PC-3 (cell line): ENCODE measurements at places on chromosomes 7 and 10. TPM values are rescaled to one million over a fixed set of nuclear protein-coding genes. Genes with fewer than 3 reads are reported as not detected.
A peak's percentile ranks its signal among the peaks of the same experiment; 100 is the strongest.

SPDYE2 gene
- not detected in 2 replicates for total RNA-seq

HIF1AN gene
- total RNA-seq, result 4.5 TPM in 2 replicates

CTTNBP2 gene
- 1.0 and 1.1 TPM in 2 replicates for total RNA-seq

GRCh38 chr10:22317076-22317370 is 835 bp downstream of the COMMD3 start:
- H3K4me1 ChIP-seq, result peaks cover 32% of the 10 kb centered on the region
- peak overlapping the region; percentile 92 for H3K4me3 ChIP-seq
- H3K27ac ChIP-seq, result peak overlapping the region; percentile 99
- no peaks in the 10 kb centered on the region; the same call in 1 of the 2 replicates for H3K36me3 ChIP-seq

DNA sequence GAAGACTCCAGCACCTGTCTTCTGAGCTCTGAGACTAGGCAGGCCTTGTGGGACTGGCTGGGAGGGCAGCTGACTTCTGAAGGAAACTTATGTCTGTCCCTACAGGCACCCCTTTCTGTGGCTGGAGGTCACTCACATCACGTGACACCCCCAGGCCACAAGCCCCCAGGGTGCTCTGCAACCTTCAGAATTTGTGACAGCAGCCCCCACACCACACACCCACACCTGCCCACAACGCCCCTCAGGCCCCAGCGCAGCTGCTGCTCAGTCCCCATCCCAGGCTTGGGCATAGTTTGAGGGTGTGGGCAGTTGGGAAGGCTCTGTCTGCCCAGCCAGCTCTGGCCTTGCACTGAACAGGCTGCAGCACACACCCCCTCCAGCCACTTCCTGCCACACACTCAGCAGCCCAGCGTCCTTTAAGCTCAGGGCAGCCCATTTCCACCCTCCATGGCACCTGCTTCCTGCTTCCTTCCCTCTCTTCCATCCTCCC is 80.0 kb upstream of the UNC5B start:
- no peak overlapping the region for H3K27ac ChIP-seq
- H3K4me1 ChIP-seq, result peaks cover 4% of the 10 kb centered on the region; the same call in 1 of the 2 replicates
- no peak overlapping the region for H3K4me3 ChIP-seq
- H3K27me3 ChIP-seq, result peaks cover 15% of the 10 kb centered on the region
- no peaks in the 10 kb centered on the region for H3K36me3 ChIP-seq

GRCh38 chr10:89576022-89576421 is 40.6 kb upstream of the SLC16A12 start:
- H3K4me1 ChIP-seq, result peaks cover 12% of the 10 kb centered on the region
- no peak for DNase-seq
- no peak overlapping the region for H3K4me3 ChIP-seq
- no peak overlapping the region for H3K27ac ChIP-seq

GRCh38 chr7:75734586-75735458 is 3.9 kb downstream of the HIP1 start:
- H3K27ac ChIP-seq, result no peak overlapping the region
- H3K36me3 ChIP-seq, result no peaks in the 10 kb centered on the region
- H3K4me1 ChIP-seq, result peaks cover 16% of the 10 kb centered on the region

DNA sequence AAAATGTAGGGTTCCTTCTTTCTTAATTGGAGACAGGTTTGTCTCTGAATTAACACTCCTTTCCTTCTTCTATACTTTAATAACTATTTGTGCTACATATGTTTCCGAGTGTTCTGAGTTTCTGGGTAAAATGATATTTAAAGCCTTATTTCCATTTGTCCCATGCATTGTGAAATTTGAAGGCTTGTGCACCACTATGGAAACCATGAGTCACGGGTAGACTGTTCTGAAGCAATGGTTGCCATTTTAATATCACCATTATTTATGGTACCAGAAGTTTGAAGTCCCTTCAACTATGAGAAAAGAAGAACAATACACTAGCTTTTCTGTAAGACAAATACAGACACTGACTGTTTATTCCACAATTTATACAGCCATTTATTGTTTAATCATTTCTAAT is 44.7 kb upstream of the ZEB1 start:
- H3K27ac ChIP-seq, result no peak overlapping the region
- no peak overlapping the region for H3K4me3 ChIP-seq
- no peaks in the 10 kb centered on the region for H3K36me3 ChIP-seq
- no peaks in the 10 kb centered on the region for H3K4me1 ChIP-seq

DNA sequence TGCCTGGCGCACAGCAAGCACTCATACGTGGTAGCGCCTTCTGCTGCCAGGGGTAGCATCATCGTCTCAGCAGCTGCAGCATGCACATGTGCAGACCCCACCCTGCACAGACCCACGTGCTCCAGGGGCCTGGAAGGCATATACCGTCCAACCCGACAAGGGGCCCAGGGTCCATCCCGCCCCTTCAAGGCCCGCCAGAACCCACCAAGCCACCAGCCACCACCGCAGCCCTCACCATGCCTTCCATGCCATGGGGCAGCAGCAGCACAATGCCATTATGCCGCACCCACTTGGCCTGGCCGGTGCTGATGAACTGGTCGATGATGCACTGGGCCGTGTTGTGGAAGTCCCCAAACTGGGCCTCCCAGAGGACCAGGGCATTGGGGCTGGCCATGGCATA is 22.7 kb downstream of the OGDHL start:
- no peak overlapping the region for H3K4me3 ChIP-seq
- no peak overlapping the region for H3K27ac ChIP-seq
- peaks cover 29% of the 10 kb centered on the region for H3K4me1 ChIP-seq
- DNase-seq, result no peak
- H3K36me3 ChIP-seq, result no peaks in the 10 kb centered on the region

GRCh38 chr10:103550229-103550628 is 56.7 kb downstream of the NEURL1 start:
- no peak for DNase-seq
- H3K27ac ChIP-seq, result no peak overlapping the region
- no peak overlapping the region for H3K4me3 ChIP-seq
- no peaks in the 10 kb centered on the region; the same call in 1 of the 2 replicates for H3K4me1 ChIP-seq

DNA sequence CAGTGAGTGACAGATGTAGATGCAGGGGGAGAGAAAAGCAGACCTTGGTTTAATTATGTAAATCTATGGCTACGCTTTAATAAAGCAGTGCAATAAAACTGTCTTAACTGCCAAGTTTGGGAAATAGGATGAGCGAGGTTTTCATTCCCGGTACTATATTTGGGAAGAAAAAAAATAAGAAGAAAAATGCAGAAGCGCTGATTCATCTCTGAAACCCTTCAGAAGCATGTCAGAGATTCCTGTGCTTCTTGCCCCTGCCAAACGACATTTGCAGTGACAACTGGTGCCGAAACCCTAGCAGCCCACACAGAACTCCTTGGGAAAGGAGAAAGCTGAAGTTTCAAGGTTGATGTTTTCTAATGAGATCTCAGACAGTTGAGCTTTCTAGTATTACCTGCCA is 380.7 kb downstream of the REEP3 start:
- no peak overlapping the region for H3K4me3 ChIP-seq
- H3K4me1 ChIP-seq, result no peaks in the 10 kb centered on the region
- no peak for DNase-seq
- no peaks in the 10 kb centered on the region for H3K36me3 ChIP-seq
- H3K27me3 ChIP-seq, result 0 out of 2 replicates have a peak, but pooled peaks cover 4% of the 10 kb centered on the region

- no peak overlapping the region for H3K4me3 ChIP-seq
- H3K4me1 ChIP-seq, result no peaks in the 10 kb centered on the region
- H3K27ac ChIP-seq, result no peak overlapping the region
These were observed 154.9 kb upstream of the PPP1R3A start for GRCh38 chr7:114073701-114074100.

GRCh38 chr10:61923210-61923949 is 21.9 kb downstream of the ARID5B start:
- H3K4me3 ChIP-seq, result no peak overlapping the region
- peaks cover under 1% of the 10 kb centered on the region; the same call in 1 of the 2 replicates for H3K36me3 ChIP-seq
- peaks cover 16% of the 10 kb centered on the region for H3K4me1 ChIP-seq
- no peaks in the 10 kb centered on the region for H3K27me3 ChIP-seq
- peak overlapping the region; percentile 19 for H3K27ac ChIP-seq

DNA sequence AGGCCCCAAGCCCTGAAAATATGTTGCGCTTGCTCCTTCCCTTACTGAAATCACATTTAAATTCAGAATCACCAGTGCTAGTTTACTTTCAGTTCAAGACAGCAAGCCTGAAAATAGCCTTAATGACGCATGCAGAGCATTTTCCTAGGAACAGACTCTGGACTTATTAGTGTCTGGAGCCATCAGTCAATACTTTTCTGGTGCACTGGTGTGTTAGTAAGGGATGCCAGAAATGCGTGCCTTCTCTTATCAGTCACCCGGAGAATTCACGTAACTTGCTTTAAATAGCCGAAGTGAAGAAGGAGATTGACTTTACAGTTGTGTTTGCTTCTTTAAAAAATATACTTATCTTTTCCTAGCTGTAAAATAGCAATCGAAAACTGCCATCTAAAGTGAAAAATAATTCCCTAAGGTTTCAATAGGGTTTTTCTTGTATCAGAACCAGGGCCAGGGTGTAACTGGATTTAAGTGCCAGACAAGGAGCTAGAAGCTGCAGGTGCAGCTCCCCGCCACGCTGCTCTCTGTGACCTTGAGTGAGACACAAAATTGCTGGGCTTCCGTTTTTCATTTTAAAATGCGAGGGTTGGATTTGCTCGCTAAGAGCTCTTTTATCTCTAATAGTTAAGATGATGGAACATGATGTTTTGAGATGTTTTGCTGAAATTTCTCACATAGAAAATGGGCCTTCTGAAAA is 177.8 kb downstream of the NSUN6 start:
- no peaks in the 10 kb centered on the region for H3K4me1 ChIP-seq
- DNase-seq, result no peak
- no peak overlapping the region for H3K27ac ChIP-seq
- no peaks in the 10 kb centered on the region for H3K36me3 ChIP-seq

DNA sequence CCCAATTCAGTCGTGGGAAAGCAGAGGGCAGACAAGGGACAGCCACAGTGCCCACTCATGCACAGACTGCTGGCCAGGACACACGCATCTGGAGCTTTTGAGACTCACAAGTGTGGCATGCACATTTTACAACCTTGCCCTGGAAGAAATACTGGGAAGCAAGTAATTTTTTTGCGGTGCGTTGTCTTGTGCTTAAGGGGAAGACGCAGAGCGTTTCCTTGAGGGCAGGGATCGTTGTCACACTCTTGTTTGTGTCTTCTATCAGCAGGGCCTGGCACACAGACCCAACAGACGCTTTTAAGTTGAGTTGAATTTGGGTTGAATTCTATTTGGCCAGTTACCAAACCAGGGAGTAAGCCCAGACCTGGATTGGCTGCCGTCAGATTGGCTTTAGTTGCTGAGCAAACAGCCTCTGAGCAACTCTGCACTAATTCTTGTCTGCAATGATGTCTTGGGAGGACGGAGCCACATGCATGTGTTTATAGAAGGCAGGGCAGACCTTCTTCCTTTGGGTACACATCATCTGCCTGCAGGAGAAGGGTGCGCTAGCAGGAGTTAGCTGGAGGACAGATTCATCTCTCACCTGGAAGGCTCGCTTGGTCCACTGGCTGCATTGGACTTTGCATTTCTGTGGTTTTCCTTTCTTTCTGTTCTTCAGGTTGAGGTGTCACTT is 38.4 kb downstream of the IL2RA start:
- no peaks in the 10 kb centered on the region for H3K27me3 ChIP-seq
- H3K27ac ChIP-seq, result no peak overlapping the region
- H3K4me3 ChIP-seq, result no peak overlapping the region
- no peaks in the 10 kb centered on the region for H3K4me1 ChIP-seq
- no peaks in the 10 kb centered on the region for H3K36me3 ChIP-seq

DNA sequence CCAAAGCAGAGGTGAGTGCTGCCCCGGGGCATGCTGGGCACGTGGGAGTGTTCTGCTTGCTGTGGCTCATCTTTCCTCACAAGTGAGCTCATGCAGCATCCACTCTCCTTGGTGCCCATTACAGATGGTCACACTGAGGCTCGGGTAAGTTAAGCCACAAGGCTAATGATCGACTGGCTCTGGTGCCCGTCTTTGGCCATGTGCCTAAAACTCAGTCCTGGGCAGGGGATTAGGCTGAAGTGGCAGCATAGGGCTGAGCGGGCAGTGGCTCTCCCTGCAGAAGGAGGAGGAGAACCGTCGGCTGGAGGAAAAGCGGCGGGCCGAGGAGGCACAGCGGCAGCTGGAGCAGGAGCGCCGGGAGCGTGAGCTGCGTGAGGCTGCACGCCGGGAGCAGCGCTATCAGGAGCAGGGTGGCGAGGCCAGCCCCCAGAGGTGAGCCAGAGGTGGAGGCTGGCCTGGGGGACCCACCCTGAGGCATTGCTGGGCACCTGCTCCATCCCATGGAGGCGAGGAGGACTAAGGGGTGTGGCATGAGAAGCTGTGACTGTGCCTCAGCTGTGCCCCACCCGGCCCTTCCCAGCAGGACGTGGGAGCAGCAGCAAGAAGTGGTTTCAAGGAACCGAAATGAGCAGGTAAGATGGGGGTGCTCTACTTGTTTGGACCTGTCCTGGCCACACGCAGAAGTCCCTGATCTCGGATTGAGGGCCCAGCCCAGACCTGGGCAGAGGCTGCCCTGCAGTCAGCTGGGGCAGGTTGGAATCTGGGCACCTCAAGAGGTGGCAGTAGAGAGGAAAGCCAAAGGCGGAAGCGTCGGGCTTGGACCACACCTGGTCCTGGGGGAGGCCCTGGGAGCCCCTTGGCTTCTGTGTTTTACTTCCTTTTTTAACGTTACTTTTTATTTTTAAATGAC is 7.3 kb downstream of the PGAM2 start:
- H3K27me3 ChIP-seq, result no peaks in the 10 kb centered on the region
- no peak overlapping the region for H3K27ac ChIP-seq
- H3K4me3 ChIP-seq, result no peak overlapping the region
- no peak for DNase-seq
- no peaks in the 10 kb centered on the region for H3K4me1 ChIP-seq

GRCh38 chr7:110534241-110534931 is 556.5 kb upstream of the LRRN3 start:
- no peaks in the 10 kb centered on the region for H3K27me3 ChIP-seq
- H3K4me3 ChIP-seq, result no peak overlapping the region
- H3K27ac ChIP-seq, result no peak overlapping the region
- H3K36me3 ChIP-seq, result no peaks in the 10 kb centered on the region

- H3K36me3 ChIP-seq, result no peaks in the 10 kb centered on the region
- H3K27ac ChIP-seq, result no peak overlapping the region
- no peak overlapping the region for H3K4me3 ChIP-seq
- no peak for DNase-seq
- no peaks in the 10 kb centered on the region for H3K27me3 ChIP-seq
These were observed 74.3 kb upstream of the PDCD4 start for GRCh38 chr10:110797416-110797815.

DNA sequence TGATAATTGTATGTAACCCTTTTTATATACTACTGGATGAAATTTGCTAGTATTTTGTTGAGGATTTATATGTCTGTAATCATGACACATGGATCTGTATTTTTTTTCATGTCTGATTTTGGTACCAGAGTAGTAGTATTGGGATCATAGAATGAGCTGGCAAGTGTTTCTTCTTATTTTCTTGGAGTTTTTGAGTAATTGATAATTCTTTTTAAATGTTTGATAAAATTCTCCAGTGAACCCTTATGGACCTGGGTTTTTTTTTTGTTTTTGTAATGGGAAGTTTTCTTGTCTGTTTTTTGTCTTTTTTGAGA is 28.4 kb downstream of the ZNF33A start:
- H3K36me3 ChIP-seq, result peaks cover 58% of the 10 kb centered on the region
- H3K4me3 ChIP-seq, result no peak overlapping the region
- no peak for DNase-seq

DNA sequence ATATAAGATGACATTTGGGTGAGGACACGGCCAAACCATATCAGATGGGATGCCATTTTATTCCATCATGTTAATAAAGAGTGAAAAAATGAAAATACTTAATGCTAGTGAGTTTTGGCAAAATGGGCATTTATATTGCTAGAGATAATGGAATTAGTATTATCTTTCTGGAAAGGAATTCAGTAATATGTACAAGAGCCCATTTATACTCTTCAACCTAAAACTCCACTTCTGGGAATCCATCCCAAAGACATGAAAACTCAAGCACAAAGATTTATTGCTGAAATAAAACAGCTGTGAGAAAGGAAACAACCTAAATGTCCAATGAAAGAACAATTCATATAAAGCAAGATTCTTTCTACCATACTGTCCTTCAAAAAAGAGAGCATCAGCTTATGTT is 96.0 kb upstream of the TMEM168 start:
- H3K27ac ChIP-seq, result no peak overlapping the region
- H3K4me3 ChIP-seq, result no peak overlapping the region
- H3K27me3 ChIP-seq, result no peaks in the 10 kb centered on the region
- DNase-seq, result no peak
- H3K36me3 ChIP-seq, result no peaks in the 10 kb centered on the region
- H3K4me1 ChIP-seq, result no peaks in the 10 kb centered on the region
